Activated CD4-positive, alpha-beta T cell treated with anti-CD3 and anti-CD28 coated beads for 36 hours (primary cell): ENCODE measurements at places on chromosomes 4 and X. TPM values are rescaled to one million over a fixed set of nuclear protein-coding genes. Genes with fewer than 3 reads are reported as not detected.
A peak's percentile ranks its signal among the peaks of the same experiment; 100 is the strongest.

DNA sequence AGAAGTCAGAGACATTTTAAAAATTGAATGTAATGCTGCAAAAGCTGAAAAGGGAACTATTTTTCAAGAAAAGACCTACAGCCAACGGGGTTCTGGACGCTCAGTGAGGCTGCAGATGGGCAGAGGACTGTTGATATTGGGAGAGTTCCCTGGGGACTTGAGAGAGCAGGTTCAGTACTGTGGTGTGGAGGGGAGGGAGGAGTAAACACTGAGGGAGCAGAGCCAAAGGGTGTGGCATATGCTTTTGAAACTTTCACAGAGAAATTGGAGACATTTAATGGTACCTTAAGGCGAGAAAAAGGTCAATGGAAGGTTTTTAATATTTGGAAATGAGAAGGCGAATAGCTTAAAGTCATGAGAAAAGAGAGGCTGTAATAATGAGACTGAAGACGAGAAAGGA lies 62.2 kb upstream of the GPM6A start:
- no peak overlapping the region for H3K4me3 ChIP-seq
- no peaks in the 10 kb centered on the region for H3K4me1 ChIP-seq
- peaks cover 2% of the 10 kb centered on the region for H3K27me3 ChIP-seq
- H3K36me3 ChIP-seq = no peaks in the 10 kb centered on the region
- no peak for DNase-seq
- H3K27ac ChIP-seq = no peak overlapping the region

DNA sequence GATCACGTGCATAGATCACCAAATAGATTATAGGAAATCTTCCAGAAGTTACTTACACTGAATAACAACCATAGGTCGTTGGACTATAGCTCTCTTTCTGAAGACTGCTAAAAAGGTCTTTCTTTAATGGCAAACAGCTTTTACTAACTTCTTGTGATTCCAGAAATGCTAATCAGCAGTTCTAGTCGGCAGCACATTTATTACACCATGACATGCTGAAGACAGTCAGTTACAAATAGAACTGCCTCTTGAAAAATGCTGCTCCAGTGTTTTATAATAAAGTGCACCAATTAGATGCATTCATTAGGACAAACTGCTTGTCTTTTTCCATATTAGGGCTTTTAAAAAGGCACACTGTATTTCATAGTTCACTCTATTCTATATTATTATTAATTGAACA lies 488.2 kb downstream of the PABPC4L start:
- no peaks in the 10 kb centered on the region for H3K36me3 ChIP-seq
- DNase-seq = no peak
- no peaks in the 10 kb centered on the region for H3K4me1 ChIP-seq
- H3K27ac ChIP-seq = no peak overlapping the region

DNA sequence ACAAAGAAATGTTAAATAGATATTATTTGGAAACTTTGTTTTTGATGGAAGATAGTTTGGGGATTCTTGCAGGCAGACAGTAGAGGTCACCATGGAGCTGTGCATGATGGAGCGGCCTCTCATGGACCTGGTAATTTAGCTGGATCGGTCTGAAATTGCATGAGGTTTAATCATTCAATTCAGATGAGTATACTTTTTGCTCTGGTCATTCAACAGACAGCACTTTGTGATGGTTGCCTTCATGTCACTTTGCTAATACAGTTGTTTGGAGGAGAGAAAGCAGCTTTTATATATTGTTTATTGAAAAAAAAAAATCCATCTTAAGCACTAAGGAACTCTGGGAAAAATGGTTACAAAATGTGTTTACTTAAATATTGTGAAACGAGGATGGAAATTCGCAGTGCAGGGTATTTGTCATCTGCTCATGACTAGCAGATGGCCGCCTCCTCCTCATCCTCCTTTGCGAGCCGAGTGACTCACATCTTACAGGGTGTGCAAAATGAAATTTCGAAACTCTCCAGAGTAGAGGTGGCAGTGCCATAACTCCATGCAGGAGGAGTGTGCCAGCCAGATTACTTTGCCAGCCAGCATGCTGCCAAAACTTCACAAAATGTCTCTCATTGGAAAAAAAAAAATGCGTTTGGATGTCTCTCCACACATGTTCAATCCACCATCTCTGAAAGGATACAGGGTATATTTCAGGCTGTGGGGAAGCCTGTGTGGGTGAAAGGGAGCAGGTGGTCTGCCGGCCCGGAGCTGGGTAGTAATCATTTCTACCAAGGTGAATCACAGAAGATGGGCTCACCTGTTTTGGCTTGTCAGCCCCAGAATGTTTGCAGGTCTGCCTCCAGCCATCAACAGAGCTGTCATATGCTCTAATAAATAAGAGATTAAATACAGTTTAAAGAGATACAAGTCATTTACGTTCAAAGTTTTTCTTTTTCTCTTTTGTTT lies 314.9 kb upstream of the DIPK2B start:
- no peaks in the 10 kb centered on the region for H3K27me3 ChIP-seq
- peaks cover 23% of the 10 kb centered on the region for H3K4me1 ChIP-seq
- peak overlapping the region; percentile 43 for H3K4me3 ChIP-seq
- H3K36me3 ChIP-seq = no peaks in the 10 kb centered on the region
- H3K27ac ChIP-seq = peak overlapping the region; percentile 39

Gene MAMLD1
- 1.6 TPM for total RNA-seq

- H3K4me3 ChIP-seq = peak overlapping the region; percentile 70
- peak; percentile 60 for DNase-seq
- H3K27me3 ChIP-seq = no peaks in the 10 kb centered on the region
- peaks cover 89% of the 10 kb centered on the region for H3K4me1 ChIP-seq
- peaks cover 35% of the 10 kb centered on the region for H3K36me3 ChIP-seq
These were observed 14.4 kb upstream of the ASMTL start for GRCh38 chrX:1466971-1467561.

- no peak overlapping the region for H3K4me3 ChIP-seq
- peaks cover 15% of the 10 kb centered on the region for H3K27me3 ChIP-seq
- no peak overlapping the region for H3K27ac ChIP-seq
- H3K4me1 ChIP-seq = no peaks in the 10 kb centered on the region
- no peak for DNase-seq
- H3K36me3 ChIP-seq = peaks cover 1% of the 10 kb centered on the region
These were observed 44.7 kb upstream of the TET2 start for GRCh38 chr4:105102016-105102415.
